ENCODE measurements at places on chromosomes 12 and 14. TPM values are rescaled to one million over a fixed set of nuclear protein-coding genes. Genes with fewer than 3 reads are reported as not detected.

The PRH2 gene
- not detected for total RNA-seq

The RNU4-1 gene
- 465 TPM for total RNA-seq

The RBM25 gene
- 28.2 TPM for total RNA-seq

The AMIGO2 gene
- 10.2 TPM for total RNA-seq

The WNT1 gene
- total RNA-seq, result not detected

The RHNO1 gene
- total RNA-seq, result 12.0 TPM

The GPR162 gene
- total RNA-seq, result 10.2 TPM

The RNASE12 gene
- total RNA-seq, result not detected

The ESRRB gene
- not detected for total RNA-seq

The OR6C2 gene
- not detected for total RNA-seq

The C14orf39 gene
- under 0.01 TPM for total RNA-seq

The SLC8A3 gene
- 0.09 TPM for total RNA-seq

The MBIP gene
- total RNA-seq, result 7.2 TPM

The GLIPR1L1 gene
- total RNA-seq, result not detected

The ASIC1 gene
- total RNA-seq, result 1.0 TPM

The MIP gene
- not detected for total RNA-seq

The METTL25 gene
- 13.0 TPM for total RNA-seq

The FZD10 gene
- not detected for total RNA-seq

The TAS2R42 gene
- total RNA-seq, result not detected

The RTL1 gene
- not detected for total RNA-seq

The ACVRL1 gene
- total RNA-seq, result 520 TPM

The B4GALNT3 gene
- not detected for total RNA-seq

The SCYL2 gene
- total RNA-seq, result 33.8 TPM

The WIF1 gene
- not detected for total RNA-seq

The LIN7A gene
- total RNA-seq, result 0.18 TPM

The CFAP251 gene
- total RNA-seq, result 1.1 TPM

The TRPV4 gene
- total RNA-seq, result 0.75 TPM

The COX8C gene
- not detected for total RNA-seq

The CKAP4 gene
- 96.0 TPM for total RNA-seq

The ART4 gene
- 17.9 TPM for total RNA-seq

The PAPLN gene
- total RNA-seq, result 1.5 TPM

The IL22 gene
- total RNA-seq, result not detected

The TAS2R9 gene
- total RNA-seq, result 0.09 TPM

The ESR2 gene
- 0.47 TPM for total RNA-seq

The MOAP1 gene
- total RNA-seq, result 13.4 TPM

The SAMD15 gene
- total RNA-seq, result 0.94 TPM

The TCL1A gene
- total RNA-seq, result not detected

All from endothelial cell of coronary artery (primary cell).